Stimulated activated CD8-positive, alpha-beta memory T cell treated with anti-CD3 and anti-CD28 coated beads, Interleukin-7, amount 100 ng/mL, for 4 hours (primary cell): ENCODE measurements at places on chromosomes 13 and 19.

DNA sequence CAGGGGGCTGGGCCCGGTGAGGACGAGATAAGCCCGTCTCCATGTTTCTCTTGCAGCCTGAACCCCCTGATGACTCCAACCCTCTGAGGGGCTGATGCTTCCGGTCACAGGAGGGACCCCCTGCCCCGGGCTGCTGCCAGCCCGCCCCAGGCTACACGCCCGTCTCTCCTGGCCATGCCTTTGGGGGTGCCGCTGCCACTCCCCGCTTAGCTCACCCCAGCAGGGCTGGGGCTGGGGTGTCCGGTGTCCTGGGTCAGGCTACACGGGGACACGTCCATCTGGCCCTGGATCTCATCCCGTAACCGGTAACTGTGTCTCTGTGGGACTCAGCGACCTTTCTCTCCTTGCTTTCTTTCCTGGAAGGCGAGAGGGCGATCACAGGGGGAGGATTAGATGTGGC lies 40.8 kb downstream of the GADD45B start:
- DNase-seq = no peak

- DNase-seq = no peak
Observed at GRCh38 chr13:110443622-110444225, 117.8 kb downstream of the RAB20 start.

DNA sequence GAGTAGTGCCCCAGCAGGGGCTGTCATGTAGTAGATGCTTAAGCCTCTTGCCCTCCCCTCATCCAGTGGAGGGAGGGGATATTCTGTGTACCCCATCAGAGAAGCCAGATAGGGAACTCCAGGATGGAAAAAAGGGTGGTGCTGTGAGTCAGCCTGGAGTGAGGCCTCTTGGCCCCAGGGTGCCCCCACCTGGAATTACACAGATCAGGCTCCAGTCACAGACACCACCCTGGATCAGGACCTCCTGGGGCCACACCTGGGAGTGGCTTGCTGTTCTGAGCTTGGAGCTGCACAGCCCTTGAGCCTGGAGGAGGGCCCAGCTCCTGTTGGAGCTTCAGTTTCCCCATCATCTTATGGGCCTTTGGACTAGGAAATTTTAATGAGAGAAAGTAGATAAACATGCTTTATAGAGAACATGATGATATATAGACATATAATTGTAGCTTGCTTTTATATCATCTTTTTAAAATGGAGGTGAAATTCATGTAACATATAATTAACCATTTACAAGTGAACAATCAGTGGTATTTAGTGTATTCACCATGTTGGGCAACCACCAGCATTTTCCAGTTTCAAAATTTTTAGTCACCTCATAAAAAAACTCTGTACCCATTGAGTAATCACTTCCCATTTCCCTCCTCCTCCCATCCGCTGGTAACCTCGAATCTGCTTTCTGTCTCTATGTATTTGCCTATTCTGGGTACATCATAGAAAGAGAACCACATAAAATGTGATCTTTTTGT lies 24.6 kb downstream of the CYP4F22 start:
- DNase-seq = no peak

DNA sequence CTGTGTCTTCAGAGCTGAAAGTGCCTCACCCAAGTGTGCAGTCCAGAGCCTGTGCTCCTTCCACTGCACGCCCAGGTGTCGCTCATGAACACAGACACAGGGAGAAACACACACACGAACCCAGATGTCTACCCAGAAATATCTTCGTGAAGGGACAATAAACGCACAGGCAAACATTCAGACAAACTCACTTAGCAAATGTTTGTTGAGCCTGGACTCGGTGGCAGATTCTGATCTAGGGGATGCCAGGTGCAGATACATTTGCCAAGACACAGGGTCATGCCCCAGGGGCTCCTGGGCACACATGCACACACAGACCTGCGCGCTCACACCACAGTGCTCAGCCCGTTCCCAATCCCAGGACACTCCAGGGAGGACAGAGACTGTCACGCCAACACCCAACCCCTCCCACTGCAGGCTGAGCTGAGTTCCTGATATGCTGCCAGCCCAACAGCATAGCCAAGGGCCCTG lies 31.9 kb downstream of the SCGB2B2 start:
- DNase-seq = no peak

DNA sequence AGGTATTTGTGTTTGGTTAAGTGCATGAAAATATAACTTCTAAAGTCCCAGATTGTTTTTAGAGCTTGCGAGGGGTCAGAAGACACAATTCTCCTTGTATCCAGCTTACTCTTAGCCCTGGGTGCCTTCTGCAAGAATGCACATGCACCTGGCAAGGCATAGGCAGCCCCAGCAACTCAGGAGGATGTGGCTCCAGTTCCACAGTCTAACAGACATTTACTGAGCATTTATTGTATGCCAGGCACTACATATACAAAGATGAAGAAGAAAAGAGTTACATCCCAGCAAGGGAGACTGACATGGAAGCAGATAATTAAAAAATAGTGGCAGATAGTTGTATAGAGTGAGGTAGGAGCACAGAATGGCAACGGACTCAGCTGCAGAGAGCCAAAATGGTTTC lies 101.1 kb upstream of the FRY start:
- DNase-seq = no peak

- DNase-seq = no peak
Observed at GRCh38 chr19:49968279-49968922, 7.4 kb upstream of the SIGLEC11 start.

DNA sequence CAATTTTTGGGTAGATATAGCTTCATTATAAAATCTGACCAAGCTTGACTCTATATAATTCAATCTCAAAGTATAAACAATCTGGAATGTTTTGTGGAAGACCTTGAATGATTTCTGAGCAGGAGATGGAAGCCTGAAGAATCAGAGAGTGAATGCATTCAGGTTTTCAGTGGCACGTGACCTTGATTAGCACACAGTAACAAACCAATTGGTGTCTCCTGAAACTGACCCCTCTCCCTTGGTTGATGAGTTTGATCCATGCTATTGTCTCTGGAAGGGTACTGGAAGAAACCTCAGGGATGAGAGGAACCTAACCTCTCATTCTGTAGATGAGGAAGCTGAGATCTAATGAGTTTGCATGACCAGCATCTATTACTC lies 39.6 kb downstream of the PCDH8 start:
- no peak for DNase-seq
